Kidney capillary endothelial cell (primary cell): ENCODE measurements at places on chromosomes 5 and 9.

DNA sequence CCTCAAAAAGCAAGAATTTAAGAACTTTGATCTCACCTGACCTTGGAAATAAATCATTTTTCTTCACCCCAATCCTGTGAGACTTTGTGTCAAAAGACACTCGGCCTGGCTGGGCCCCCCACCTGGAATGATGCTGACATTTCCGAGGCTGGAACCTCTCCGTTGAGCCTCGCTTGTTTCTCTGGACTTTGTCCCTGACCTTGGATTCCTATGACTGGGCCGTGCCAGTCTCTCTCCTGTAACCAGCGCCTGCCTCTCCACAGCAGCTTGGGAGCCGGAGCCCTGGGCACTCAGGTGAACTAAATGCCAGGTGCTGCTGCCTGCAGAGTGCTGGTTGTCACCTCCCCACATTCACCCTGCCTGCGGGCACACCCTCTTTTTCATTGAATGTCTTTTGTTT lies 62.7 kb downstream of the RETREG1 start:
- no peak for DNase-seq

DNA sequence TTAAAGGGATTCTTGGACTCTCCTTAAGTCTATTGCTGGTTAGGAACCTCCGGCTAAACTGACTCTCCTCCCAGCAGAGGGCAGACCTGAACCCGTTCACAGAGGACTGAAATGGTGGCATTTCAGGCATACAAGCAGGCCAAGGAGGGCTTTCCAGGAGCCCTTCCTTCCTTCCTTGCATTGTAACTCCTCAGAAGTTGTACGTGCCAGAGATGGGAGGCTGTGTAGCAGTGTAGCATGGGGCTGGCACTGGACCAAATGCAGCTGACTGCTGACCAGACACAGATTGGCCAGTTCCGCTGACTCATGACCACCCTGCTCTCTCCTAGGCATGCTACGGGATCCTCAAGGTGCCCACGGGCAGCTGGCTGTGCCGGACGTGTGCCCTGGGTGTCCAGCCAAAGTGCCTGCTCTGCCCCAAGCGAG lies 36.4 kb downstream of the JADE2 start:
- peak; percentile 99 for DNase-seq

DNA sequence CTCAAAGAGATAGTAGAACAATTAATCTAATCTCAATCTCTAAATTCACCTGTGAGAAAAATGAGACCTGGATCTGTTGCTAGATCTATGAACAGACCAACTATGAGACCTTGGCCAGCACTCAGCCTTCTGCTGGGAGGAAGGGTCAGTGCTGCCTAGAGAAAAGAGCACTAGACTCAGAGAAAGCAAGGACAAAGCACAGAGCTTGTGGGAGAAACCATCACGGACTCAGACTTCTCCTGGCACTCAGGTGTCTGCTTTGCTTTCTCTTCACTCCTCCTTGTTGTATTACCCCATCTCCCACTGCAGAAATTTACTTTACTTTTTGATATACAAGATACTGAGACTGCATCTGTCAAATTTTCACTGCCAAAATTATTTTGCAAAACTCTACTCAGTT lies 890.0 kb upstream of the NUDT12 start:
- DNase-seq = no peak

- DNase-seq = no peak
Observed at GRCh38 chr5:58362135-58362534, 97.8 kb downstream of the PLK2 start.

GRCh38 chr5:33720176-33720575 lies 171.6 kb downstream of the ADAMTS12 start:
- DNase-seq = no peak

- no peak for DNase-seq
Observed at GRCh38 chr9:28378231-28378630, 805.0 kb upstream of the C9orf72 start.

DNA sequence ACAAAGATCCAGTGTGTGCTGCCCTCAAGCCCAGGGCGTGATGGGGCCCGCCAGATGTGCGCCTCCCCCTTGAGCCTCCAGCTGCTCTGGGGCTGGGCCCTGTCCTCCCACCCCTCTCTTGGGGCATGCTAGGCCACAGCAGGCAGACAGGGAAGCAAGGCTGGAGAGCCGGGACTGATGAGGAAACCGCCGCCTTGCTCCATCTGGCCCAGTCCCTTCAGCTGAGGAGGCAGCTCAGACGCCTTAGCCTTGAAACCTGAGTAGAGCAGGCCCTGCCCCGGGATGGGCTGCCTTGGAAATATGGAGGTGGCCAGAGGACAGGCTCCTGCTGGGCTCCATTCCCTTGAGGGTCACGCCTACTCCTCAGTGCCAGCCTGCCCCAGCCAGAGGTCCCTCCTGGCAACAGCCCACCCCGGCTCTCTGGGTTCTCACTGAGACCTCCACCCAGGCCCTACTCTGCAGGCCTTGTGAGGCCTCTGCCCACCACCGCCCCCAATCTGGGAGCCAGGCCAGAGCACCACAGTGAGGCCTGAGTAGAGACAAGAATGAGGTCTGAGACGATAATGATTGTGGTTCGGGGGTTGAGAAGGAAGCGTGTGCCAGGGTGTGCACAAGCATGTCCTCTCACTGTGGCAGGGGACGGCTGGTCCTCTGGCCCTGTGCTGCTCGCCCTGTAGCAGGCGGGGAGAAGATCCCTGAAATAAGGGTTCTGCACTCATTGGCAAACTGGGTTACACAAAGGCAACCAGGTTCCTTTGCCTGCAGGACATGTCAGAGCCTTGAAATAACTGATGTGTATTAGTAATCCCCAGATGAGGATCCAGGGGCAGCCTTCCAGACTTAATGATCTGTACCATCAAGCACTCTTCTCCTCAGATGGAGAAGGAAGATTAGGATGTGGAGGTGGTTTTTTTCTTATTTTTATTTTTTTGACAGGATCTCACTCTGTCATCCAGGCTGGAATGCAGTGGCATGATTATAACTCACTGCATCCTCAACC lies 30.9 kb downstream of the CXXC5 start:
- DNase-seq = no peak

DNA sequence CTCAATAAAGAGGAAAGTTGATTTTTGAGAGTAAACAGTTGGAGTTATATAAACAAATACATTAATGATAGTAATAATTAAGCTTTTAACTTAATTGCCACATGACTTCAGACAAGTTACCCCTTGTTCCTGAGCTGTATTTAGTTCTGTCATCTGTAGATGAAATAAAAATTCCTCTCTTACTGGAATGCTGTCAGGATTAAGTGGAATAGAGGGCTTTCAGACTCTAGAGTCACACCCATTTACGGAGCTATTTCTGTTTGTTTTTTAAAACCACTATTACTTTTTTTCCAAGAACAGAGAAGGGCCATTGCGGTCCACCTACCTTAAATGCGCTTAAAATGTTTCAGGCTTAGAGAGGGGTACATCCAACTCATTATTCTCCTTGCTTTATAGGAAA lies 170.6 kb downstream of the CHSY3 start:
- no peak for DNase-seq

- DNase-seq = no peak
Observed at GRCh38 chr9:137224830-137225694, at the start of gene CYSRT1. CYSRT1 (plus strand) TSS chr9:137225174; CDS start chr9:137225622, 448 bp downstream.

- DNase-seq = no peak
Observed at GRCh38 chr5:168415971-168416370, 70.3 kb upstream of the RARS1 start.

DNA sequence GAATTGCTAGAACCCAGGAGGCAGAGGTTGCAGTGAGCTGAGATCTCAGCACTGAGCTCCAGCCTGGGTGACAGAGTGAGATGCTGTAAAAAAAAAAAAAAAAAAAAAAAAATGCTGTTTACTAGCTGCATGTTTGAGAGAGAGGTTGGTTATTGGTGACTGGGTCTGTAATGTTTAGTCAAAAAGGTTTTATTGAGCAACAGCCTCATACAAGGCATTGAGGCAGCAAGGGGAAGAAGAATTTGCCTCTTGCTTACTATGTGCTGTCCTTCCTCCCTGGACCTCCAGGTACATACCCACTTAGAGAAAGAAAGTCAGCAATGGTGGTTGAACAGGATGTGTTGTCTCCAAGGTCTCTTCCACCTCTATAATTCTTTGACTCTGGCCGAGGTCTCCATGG lies 140.7 kb upstream of the SPRY4 start:
- DNase-seq = no peak

GRCh38 chr9:68560071-68560844 lies 19.6 kb upstream of the TMEM252 start:
- DNase-seq = no peak

- DNase-seq = no peak
Observed at GRCh38 chr9:123169926-123170325, 98.5 kb downstream of the STRBP start.
